ENCODE measurements at places on chromosomes 13 and 19.

- no peak for DNase-seq
Observed at GRCh38 chr19:39252458-39252857, 3.8 kb upstream of the IFNL4 start.

DNA sequence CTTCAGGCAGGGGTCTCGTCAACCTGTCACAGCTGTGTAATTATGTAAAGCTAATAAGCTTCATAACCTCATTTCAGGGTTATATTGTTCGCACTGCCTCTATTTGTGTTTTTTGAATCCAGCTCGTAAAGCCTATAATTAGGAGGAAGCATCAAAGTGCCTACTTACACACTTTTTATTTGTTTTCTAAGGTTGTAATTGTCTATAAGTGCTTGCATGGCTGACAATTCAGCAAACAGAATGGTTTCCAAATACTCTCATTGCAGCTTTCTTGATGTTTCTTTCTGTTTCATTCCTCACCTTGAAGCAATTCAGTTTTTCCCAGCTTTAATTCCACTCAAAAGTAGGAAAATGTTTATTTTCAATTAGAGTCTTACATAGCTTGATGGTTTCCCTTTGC lies 336.3 kb downstream of the HS6ST3 start:
- no peak for DNase-seq

- DNase-seq: no peak
Observed at GRCh38 chr19:49216071-49216470, 58.5 kb downstream of the TRPM4 start.

DNA sequence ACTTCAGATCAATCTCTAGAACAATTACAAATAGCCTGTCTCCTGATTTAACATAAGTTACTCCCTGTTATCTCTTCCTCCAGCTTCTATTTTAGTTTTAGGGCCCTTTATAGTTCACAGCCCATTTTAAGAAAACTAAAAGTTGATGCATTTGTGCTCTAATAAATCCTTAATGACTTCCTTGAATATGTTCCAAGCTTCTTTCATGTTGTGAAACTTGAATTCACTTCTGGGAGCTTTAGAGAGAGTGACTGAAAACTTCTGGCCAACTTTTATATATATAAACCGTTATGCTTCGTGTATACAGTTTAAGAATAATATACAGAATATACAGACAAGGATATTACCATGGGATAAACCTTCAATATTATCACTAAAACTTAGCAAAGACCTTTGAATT lies 366.8 kb downstream of the TBC1D4 start:
- DNase-seq: no peak

DNA sequence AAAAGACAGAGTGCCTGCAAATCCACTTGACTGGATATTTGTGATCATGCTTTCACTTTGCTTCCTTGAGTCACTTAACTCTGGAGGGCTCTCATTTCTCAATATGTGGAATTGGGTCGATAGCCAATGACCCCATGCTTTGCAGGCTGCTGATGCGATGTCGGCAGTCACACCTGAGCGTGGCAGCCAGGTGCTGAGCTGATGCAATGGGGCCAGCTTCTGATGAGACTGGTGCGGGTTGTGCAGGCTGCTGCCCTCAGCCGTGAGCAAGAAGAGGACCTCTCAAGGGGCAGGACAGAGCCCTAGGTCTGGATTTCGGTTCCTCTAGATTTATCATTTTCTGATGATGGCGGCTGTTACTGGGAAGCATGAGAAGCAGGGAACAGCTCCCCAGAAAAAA lies 334.1 kb downstream of the TEX29 start:
- DNase-seq: no peak
